SW 1271 (cell line): ENCODE measurements at places on chromosomes 7 and 10.

DNA sequence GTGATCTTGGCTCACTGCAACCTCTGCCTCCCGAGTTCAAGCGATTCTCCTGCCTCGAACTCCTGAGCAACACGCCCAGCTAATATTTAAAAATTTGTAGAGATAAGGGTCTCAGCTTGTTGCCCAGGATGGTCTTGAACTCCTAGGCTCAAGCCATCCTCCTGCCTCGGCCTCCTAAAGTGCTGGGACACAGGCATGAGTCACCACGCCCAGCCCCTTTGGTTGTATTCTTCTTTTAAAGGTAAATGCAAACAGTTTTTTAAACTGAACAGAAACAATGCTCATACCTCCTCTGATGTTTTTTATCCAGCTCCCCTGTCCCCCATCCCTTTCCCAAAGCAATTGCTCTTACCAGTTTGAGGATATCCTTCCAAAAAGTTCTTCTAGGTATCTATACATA lies 79.5 kb upstream of the DUSP5 start:
- DNase-seq = no peak

- DNase-seq = no peak
These were observed 186.2 kb upstream of the PDE1C start for GRCh38 chr7:32256376-32256775.

DNA sequence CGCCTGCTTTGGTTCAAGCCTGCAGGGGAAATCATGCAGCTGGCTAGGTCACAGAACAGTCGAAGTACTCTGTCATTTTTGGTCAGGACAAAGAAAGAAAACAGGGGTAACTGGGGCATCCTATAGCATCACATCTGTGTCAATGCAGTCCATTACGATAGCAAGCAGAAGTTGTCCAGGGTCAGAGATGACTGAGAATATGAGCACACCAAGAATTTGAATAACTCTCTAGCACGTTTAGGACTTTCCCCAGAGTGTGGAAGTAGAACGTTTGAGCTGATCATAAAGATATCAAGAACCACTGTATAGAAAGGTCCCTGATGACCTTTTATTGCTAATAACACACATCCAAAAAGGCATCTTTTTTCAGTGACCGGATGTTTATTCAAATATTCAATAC lies 12.7 kb upstream of the HECW1 start:
- DNase-seq = no peak

GRCh38 chr10:44968091-44968490 lies 8.5 kb downstream of the RASSF4 start:
- DNase-seq = no peak

- DNase-seq = no peak
These were observed 35.2 kb downstream of the MGAM start for GRCh38 chr7:142030848-142031247.

GRCh38 chr7:140637400-140637799 lies 3.2 kb downstream of the DENND2A start:
- no peak for DNase-seq

DNA sequence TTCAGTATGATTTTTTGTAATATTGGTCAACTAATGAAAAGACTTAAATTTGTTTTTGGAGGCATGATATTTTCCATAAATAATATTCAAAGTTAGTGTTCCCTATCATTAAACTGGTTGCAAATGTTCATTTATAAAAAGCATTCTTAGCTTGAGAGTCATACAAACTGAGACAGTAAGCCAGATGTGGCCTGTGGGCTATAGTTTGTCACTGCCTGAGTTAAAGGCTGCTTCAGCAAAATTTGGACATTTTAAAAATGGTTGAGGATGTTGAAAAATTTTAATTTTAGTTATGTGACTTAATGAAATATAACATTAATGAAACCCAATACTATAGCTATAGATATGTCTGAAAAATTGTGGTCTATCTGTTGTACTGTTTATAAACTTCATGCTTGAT lies 180.2 kb upstream of the CACNA2D1 start:
- no peak for DNase-seq

- peak; percentile 11 for DNase-seq
These were observed 34.1 kb downstream of the LRRC20 start for GRCh38 chr10:70348228-70348850.
